ENCODE measurements at places on chromosomes 2 and 18.

GRCh38 chr2:88069117-88069516, 1.5 kb downstream of the SMYD1 start:
- DNase-seq = no peak

GRCh38 chr2:133090358-133090757, 420.4 kb upstream of the LYPD1 start:
- no peak for DNase-seq

GRCh38 chr2:233235977-233236376, 15.5 kb upstream of the ATG16L1 start:
- DNase-seq = no peak

DNA sequence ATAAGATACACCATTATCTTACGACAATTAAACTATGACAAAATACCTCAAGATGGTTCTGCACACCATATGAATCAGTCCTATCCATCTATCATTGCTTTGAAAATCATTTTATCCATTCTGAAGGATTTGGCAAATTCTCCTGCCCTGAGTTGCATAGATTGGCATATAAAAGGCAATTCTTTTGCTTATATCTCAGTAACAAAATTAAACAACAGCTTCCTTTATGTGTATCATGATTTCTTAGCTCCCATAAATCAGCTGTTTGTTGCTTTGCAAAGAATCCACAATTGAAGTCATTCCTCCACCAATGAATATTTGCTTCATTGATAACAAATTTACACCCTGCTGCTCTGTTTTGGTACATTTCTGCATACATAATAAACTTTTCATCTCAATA, 61.7 kb downstream of the ITGB6 start:
- no peak for DNase-seq

GRCh38 chr2:205629091-205629776, 53.1 kb upstream of the NRP2 start:
- DNase-seq = no peak

GRCh38 chr2:183903026-183903425, 695.3 kb upstream of the ZNF804A start:
- DNase-seq = no peak

All from lung microvascular endothelial cell (primary cell).